ENCODE measurements at places on chromosomes 2 and 18. TPM values are rescaled to one million over a fixed set of nuclear protein-coding genes. Genes with fewer than 3 reads are reported as not detected.
A peak's percentile ranks its signal among the peaks of the same experiment; 100 is the strongest.

DNA sequence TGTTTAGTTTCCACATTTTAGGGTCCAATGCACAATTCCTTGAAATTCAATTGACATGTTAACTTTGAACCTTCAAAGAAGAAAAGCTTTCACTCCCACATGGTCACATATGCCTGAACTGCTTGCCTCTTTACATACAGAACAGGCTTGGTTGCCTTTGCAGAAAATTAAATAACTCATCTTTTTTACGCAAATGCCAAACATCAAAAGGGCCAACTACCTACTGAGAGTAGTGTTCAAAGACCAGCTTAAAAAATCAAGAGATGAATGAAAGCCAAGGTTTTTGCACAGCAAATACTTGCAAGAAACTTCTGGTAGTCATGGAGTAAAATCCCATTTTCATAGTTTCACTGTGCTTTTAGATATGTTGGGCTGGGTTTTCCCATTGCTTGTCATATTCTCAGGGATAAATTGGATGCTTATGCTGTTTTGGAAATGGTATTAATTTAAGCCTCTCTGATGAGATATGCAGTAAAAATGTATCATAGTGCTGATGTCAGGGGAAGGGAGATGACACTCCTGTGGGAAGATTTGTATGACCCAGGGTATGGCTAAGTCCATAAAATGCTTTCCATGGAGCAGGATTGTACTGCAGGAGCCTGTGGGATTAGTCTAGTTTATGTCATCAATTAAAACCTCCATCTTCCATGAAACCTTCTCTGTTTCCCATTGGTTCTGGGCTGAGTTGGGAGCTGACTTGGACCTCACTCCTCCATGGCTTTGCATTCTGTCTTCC, 60.6 kb upstream of the DARS1 start:
- DNase-seq, result no peak

DNA sequence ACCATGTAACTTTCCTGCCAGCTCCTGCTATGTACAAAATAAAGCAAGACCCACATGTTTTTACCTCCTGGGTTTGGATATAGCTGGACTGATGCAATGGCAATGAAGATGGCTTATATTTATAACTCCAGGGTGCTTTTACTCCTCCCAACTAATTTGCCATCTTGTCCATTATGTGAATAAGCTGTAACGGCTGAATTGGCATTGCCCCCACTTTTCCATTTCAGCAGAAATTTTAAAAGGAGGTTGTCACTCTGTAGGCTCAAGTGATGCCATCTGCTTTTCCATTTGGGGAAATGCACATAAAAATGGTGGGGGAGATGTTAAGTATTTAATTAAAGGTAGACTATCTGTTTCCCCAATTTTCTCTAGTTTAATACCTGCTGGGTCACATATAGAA, 345.5 kb downstream of the ERBB4 start:
- no peak for DNase-seq

GRCh38 chr18:59055345-59056032, 84.2 kb upstream of the SEC11C start:
- DNase-seq, result no peak

DNA sequence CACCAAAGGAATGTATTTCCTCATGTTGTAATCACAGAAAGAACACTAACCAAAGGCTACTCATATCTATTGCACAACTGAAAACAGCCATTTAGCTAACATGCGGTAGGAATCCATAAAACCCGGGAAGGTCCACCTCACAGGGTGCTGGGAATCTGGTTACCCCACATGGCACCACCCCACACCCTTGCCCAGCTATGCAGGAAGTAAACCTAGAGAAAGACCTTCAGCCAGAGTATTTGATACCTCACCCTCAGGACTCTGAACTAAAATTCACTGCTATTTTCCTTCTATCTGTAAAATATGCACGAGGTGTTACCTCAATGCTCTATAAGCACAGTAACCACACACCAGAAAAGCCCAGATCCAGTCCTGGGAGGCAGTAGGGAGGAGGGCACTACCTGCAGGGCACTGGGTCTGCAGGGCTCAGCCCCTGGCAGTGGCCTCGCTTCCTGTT, 45.8 kb downstream of the PTPN2 start:
- no peak for DNase-seq

- no peak for DNase-seq
Measured at GRCh38 chr2:166899676-166900075, 11.4 kb downstream of the XIRP2 start.

- DNase-seq, result peak; percentile 44
Measured at GRCh38 chr2:100422320-100423055, 5.0 kb upstream of the CHST10 start.

DNA sequence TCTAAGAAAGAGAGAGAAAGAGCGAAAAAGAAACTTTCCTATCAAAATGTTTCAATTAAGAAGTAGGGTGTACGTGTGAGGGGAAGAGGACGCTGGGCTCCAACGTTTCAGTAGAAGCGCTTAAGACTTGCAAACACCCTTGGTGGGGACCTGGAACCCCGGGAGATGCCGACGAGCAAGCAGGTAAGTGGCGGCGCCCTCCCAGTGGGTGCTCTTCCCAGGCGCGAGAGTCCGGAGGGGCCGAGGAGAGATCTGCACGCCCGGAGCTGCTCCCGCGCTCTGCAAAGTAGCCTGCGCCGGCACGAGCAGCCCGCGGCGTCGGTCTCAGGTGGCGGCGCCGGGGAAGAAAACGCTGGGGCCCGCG, 678 bp upstream of the OTX1 start:
- DNase-seq, result no peak

DNA sequence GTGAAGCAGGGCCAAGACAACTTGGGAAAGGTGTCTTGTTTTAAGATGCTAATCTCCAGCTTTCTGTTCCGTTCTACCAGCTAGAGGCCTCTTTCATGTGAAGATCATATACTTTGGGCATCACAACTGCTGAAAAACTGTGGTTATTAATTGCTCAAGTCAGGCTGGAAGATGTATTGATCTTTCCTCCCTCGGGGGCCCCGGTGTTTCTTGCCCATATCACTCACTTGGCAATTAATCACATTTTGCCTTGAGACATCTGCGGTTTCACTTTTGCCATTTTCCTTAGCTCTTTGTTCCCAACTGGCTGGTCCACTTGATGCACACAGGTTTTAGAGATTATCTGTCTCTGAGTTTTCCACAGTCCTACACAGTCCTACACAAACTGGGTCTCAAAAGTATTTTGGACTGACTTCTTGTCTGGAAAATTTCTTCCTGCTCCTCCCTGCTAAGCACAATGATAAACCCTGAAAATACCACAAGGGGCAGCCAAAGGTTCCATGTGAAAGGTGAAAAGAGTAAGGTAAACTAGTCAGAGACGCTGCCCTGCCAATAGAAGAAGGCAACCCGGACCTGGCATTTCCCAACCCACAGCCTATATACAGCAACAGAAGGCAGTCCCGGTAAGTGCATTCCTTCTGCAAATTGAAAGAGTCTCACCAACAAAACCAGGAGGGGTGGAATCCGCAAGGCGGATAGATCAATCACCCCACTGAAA, 181.0 kb downstream of the AFF3 start:
- DNase-seq, result no peak

DNA sequence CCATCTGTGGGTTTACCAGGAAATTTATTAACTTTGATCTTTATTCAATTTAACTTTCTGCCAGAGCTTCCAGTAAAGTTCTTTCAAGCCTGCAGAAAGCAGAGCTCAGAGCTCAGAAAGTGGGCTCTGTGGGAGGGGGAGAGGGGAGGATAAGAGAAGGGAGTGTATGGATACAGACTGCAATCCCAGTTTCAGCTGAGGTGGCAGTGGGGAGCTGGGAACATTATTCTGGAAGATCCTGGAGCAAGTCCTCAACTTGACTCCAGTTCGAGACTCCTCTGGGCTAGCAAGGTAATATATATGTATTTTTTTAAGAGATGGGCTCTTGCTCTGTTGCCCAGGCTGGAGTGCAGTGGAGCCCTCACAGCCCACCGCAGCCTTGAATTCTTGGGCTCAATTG, 108.9 kb upstream of the NABP1 start:
- DNase-seq, result no peak

DNA sequence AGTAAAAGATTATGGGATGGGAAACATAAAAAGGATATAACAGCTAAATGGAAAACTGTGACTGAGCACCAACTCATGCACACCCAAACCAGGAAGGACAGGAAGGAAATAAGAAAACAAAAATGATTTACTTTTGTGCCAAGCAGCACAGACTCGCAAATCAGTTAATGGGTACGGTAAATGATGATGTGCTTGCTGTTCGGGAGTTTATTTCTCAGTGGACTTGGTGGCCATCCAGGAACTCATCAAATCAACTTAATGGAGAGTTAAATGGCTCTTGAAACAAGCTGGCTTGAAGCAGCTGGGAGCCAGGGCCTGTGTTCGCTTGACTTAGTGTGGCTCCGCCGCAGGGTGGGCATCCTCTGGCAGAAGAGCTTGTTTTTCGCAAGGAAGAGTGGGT, 36.2 kb downstream of the MTCL1 start:
- DNase-seq, result no peak

- DNase-seq, result no peak
Measured at GRCh38 chr2:73749314-73749713, 12.2 kb upstream of the TPRKB start.

- no peak for DNase-seq
Measured at GRCh38 chr2:10877651-10878111, 34.1 kb upstream of the KCNF1 start.

- DNase-seq, result no peak
Measured at GRCh38 chr2:149112713-149113112, 74.2 kb downstream of the LYPD6B start.

Gene CRYGC
- total RNA-seq, result not detected

Gene KCNK3
- 0.20 TPM for total RNA-seq

Gene TCF23
- not detected for total RNA-seq

Gene KCNG2
- not detected for total RNA-seq

Gene LINC00305
- total RNA-seq, result not detected

Gene VWA3B
- not detected for total RNA-seq
